ENCODE measurements at places on chromosomes 2 and 18.

DNA sequence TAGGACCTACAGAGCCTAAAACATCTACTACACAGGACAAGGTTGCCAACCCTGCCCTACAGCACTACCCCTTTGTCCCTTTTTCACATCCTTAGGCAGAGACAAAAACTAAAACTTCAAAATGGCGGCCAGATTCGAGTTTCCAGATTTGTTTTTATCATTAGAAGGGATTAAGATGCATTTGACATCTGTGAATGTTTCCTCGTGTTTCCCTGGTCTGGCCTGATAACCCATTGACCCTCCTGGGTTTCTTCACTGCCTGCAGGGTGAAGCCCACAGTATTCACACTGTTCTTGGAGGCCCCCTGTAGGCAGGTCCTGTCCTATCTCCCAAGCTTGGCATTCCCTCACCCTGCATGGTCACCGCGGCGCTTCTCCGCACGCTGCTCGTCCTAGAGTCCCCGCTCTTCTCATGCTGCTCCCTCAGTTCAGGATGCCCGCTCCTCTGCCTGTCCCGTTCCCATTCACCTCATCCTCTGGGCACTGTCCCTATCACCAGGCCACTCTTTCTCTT lies 67.6 kb downstream of the TPGS2 start:
- DNase-seq: no peak

- no peak for DNase-seq
Measured at GRCh38 chr18:46723856-46724415, 32.9 kb downstream of the ST8SIA5 start.

- no peak for DNase-seq
Measured at GRCh38 chr18:80218341-80219227, 28.7 kb downstream of the PARD6G start.

GRCh38 chr2:197200051-197200761 lies 110.4 kb downstream of the ANKRD44 start:
- DNase-seq: no peak

DNA sequence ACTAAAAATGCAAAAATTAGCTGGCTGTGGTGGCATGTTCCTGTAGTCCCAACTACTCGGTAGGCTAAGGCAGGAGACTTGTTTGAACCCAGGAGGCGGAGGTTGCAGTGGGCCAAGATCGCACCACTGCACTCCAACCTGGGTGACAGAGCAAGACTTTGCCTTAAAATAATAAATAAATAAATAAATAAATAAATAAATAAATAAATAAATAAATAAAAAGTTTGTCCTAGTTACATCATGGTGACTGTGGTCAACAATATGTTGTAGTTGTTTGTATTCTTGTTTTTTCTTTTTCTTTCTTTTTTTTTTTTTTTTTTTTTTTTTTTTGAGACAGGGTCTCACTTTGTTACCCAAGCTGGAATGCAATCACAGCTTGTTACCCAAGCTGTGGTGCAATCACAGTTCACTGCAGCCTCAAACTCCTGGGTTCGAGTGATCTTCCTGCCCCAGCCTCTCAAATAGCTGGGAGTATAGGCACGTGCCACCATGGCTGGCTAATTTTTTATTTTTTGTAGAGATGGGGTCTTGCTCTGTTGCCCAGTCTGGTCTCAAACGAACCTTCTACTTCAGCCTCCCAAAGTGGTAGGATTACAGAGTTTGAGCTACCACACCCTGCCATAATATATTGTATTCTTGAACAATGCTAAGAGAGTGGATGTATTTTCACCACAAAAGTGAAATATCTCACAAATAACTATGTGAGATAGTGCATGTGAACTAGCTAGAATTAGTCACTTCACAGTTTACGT lies 185.0 kb downstream of the PHLPP1 start:
- DNase-seq: no peak

DNA sequence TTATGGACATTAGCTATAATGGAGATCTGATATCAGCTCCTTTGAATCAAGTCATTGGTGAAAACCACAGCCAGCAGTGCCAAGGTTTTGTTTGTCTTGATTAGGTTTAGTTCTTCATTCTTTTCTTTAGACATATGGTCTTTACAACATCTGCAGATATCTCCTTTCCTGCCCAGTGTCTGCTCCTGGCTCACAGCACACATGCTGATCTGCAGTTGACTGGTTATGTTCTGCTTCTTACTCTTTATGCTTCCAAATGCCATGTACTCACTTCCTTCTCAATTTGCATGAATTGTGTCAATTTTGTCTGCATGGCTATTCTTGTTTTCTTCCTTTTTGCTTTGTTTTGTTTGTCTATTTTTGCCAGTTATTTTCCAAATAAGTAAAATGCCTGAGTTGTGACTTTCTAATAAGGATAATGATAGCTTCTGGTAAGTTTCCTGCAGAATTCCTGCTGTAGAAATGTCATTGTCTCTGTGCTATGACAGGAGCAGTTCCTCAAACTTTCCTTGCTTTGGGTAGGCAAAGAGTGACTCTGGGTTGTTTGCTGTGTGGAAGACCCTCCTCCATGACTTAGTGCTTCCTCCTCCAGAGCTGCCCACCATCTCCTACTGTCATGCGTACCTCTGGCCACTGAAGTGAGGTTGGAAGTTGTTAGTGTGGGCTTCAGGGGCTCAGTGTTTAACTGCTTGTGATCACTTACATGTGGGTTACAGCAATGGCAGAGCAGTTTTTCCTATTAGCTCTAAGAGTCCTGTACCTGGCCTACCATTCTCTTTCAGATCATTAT lies 8.2 kb downstream of the ARHGAP25 start:
- DNase-seq: no peak

DNA sequence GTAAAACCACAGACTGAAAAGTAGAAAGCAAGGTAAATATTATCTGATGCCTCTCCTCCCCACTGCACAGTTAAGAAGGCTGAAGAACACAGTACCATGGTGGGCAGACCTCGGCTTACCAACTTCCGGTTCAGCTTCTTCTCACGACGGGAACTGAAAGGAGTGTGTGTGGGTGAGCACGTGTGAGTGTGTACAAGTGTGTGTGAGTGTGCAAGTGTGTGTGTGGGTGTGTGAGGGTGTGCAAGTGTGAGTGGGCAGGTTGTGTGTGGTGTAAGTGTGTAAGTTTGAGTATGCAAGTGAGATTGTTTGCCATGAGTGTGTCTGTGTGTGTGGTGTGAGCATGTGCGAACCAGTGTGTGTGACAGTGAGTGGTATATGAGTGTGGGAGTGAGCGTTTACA lies 103.5 kb downstream of the ADD2 start:
- DNase-seq: no peak

GRCh38 chr2:17573804-17574175 lies 33.3 kb downstream of the VSNL1 start:
- no peak for DNase-seq

DNA sequence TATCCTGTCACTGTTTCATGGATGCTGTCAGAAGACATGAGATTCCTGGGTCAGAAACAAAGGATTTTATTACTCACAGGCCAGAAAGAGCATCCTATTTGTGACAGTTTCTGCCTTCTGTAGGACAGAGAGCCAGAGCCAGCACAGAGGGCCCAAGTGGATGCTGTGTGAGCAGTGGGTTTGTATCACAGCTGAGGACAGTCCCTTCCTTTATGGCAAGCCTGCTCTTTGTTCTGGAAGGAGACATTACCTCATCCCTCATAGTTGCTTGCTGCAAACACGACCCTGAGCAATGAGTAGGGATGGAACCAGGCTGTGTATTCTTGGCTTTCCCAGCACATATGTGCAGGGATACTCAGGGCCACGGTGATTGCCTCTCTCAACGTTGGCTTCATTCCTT lies 41.6 kb downstream of the ARHGEF4 start:
- DNase-seq: no peak

DNA sequence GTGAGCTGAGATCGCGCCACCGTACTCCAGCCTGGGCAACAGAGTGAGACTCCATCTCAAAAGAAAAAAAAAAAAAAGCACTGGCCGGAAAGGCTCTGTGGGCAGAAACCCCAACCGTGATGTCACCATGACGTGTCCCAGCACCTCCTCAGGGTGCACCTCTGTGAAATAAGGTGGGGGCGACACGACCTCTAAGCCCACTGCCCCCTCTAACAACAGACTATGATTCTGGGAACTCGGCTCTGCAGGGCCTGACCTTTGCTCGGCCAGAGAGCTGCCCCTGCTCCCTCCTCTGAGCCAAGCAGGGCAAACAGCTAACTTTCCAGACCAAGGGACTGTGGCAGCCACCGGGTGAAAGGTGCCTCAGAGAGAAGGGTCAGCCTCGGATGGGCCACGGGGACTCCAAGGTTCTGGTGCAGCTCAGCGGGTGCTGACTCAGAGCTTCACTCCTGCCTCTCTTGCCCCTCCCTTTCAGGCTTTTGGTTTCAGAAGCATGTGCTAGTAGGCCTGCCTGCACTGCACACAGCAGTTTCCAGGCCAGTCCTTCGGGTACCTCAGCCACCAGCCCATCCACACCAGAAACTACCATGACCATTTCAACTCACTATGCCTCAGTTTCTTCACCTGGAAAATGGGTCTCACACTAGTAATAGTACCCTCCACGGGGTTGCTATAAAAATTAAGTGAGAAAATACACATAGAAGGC lies 8.0 kb downstream of the TMBIM1 start:
- peak; percentile 80 for DNase-seq

GRCh38 chr18:45416168-45416567 lies 199.1 kb upstream of the SLC14A2 start:
- no peak for DNase-seq

GRCh38 chr2:186887107-186888090 lies 38.4 kb upstream of the ZSWIM2 start:
- no peak for DNase-seq

DNA sequence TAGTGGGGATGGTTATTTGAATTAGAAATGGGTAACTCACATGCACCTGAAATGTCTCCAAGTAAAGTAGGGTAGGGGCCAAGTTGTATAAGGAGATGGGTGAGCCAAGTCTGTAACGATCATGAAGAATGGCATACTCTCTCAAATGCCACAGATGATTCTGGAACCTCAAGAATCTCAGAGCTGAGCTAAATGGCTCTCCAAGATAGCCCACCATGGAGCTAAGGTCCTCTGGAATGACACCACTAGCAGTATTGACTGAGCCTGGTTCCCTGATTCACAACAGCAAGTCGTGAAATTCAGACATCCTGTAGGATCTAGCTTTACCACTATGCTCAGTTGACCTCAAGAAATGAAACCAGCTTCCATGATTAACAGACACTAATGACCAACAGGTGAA lies 115.9 kb upstream of the EPAS1 start:
- no peak for DNase-seq

GRCh38 chr2:232919141-232919540 lies 49.1 kb downstream of the SNORC start:
- no peak for DNase-seq

DNA sequence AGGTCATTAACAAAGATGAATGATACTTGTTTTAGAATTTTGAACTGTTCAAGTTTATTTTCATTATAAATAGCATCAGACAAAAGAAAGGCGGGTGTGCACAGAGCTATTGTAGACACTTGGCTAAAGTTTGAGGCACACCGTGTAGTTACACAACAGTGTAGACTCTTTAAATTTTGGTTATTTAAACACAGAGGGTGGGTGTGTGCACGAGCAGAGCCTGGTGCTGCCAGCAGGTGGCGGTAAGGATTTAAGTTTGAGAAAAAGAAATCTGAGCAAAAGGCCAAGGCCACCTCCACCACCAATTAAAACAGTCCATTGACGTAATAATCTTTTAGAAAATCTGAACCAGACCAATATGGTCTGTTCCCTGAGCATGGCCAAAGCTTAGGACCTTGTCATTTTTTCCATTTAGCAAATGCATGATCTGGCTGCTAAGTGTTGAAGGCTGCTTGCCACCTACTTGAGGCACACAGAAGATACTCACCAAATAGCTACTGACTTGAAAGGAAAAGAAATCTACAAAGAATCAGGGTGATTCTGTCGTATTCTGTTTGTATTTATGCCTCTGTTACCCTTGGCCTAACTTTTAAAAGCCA lies 14.3 kb downstream of the COPS7B start:
- DNase-seq: no peak

DNA sequence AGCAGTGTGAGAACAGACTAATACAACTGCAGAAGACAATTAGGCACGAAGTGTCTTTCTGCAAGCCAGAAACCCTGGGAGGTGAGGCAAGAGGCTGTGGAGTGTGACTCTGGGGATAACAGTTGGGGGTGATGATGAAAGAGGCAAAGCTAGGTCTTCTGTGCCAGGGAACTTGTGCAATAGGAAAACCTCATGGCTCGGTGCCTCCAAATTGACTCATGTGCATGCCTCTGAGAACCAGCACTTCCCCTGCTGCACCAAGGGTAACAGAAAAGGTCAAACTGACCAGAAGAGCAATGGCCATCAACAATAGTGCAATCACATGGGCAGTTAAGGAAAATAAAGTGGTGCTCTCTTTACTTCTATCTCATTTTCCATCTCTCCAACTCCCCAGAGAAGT lies 136.4 kb downstream of the SCG2 start:
- DNase-seq: peak; percentile 45

- DNase-seq: no peak
Measured at GRCh38 chr2:219901155-219901554, 273.7 kb downstream of the SLC4A3 start.

GRCh38 chr18:50231621-50232020 lies 34.7 kb downstream of the CFAP53 start:
- no peak for DNase-seq

GRCh38 chr2:171086352-171087290 lies 74.1 kb downstream of the TLK1 start:
- DNase-seq: peak; percentile 10

GRCh38 chr2:26488463-26489212 lies 10.7 kb upstream of the OTOF start:
- DNase-seq: no peak

GRCh38 chr18:50306944-50307343 lies 19.5 kb upstream of the CXXC1 start:
- DNase-seq: no peak

GRCh38 chr2:100676346-100676745 lies 113.6 kb downstream of the PDCL3 start:
- DNase-seq: no peak

- no peak for DNase-seq
Measured at GRCh38 chr18:51251625-51252024, 54.1 kb upstream of the MEX3C start.

DNA sequence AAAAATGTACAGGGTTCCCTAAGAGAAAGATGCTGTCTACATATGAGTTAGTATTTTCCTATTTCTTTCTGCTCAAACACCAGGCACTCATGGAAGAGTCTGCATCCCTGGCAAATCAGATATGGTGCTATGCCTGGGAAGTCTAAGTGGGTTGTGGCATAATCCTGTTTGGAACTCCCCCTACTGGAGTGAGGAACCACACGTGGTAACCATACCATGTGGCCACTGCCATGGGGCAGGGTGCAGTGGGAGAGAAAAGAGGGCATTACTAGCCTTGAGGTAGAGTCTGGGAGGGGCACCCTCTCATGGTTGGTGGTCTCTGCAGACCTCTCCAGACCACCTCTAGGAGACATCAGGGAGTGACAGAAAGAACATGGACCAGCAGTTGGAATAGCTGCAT lies 257.9 kb upstream of the ATP5MC3 start:
- DNase-seq: no peak

DNA sequence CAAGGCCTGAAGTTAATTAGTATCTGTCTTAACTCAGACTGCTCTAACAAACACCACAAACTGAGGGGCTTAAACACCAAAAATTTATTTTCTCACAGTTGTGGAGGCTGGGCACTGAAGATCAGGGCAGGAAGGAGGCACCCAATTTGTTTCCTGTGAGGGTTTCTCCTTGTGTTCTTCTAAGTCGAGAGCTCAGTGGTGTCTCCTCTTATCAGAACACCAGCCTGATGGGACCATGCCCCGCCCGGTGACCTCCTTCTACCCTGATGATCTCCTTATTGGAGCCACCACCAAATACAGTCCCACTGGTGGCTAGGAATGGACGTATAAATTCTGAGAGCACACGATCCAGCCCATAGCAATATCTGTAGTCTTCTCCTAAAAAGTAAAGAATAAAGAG lies 20.5 kb downstream of the TMEM18 start:
- no peak for DNase-seq

GRCh38 chr2:162974771-162975170 lies 136.2 kb upstream of the KCNH7 start:
- DNase-seq: no peak

Measured in H54 (cell line).